ENCODE measurements at places on chromosomes 13 and 19. TPM values are rescaled to one million over a fixed set of nuclear protein-coding genes. Genes with fewer than 3 reads are reported as not detected.

The FSD1 gene
- total RNA-seq, result 15.5 TPM

The LSM14A gene
- 68.5 TPM for total RNA-seq

The TTC9B gene
- total RNA-seq, result not detected

The VSTM2B gene
- not detected for total RNA-seq

The PCP2 gene
- total RNA-seq, result not detected

The HRC gene
- total RNA-seq, result not detected

The HSPB6 gene
- 49.6 TPM for total RNA-seq

The PCDH9 gene
- total RNA-seq, result 3.6 TPM

The PRR22 gene
- total RNA-seq, result 0.22 TPM

The METTL21C gene
- not detected for total RNA-seq

The MED29 gene
- 15.2 TPM for total RNA-seq
